KG1 (cell line): ENCODE measurements at places on chromosomes 3 and 15.
A peak's percentile ranks its signal among the peaks of the same experiment; 100 is the strongest.

- DNase-seq, result peak; percentile 56
These were observed 54.0 kb downstream of the B3GNT5 start for GRCh38 chr3:183306798-183307671.

GRCh38 chr3:167441256-167441655 is 32.6 kb downstream of the SERPINI2 start:
- no peak for DNase-seq

DNA sequence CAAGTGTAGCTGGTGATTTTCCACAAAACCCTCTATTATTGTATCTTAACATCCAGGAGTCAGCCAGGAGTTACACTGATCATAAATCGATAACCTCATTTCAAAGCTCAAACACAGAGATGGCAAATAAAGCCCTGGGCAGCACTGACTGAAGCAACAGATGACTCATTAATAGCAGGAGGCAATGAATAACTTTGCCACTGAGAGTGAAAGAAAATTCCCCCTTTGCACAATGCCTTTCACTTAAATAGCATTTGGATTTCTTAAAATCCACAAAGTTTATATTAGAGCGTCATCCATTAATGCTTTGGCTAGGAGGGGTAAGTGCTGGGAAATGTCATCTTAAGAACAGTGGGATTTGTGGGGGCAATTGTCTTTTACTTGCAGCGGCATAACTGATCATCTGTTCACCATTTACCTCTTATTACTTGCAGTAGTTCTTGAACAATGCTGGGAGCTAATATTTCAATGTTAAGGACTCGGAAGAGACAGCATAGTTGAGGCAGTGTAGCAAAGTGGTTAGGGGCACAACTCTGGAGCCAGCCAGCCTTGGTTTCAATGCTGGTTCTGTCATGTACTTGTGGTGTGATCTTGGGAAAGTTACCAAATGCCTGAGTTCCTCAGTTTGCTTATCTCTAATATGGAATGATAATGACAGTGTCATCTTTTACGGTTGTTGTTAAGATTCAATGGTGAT is 630.4 kb upstream of the TBL1XR1 start:
- no peak for DNase-seq

DNA sequence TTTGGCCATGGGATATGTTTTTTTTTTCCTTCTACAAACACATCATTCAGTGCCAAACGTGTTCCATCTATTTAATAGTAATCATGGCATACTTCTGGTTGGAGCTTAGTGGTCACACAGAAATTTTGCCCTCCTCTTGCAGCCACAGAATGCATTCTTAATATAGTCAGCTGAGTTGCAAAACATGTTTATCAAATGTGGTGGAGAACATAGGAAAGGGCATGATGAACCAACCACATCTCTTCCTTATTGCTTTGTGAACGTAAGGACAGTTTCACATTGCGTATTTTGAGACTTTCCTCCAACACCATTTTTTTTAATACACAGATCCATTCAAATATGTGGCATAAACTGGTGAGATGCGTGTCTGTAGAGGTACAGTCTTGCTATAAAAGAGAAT is 106.8 kb downstream of the BBX start:
- DNase-seq, result no peak

DNA sequence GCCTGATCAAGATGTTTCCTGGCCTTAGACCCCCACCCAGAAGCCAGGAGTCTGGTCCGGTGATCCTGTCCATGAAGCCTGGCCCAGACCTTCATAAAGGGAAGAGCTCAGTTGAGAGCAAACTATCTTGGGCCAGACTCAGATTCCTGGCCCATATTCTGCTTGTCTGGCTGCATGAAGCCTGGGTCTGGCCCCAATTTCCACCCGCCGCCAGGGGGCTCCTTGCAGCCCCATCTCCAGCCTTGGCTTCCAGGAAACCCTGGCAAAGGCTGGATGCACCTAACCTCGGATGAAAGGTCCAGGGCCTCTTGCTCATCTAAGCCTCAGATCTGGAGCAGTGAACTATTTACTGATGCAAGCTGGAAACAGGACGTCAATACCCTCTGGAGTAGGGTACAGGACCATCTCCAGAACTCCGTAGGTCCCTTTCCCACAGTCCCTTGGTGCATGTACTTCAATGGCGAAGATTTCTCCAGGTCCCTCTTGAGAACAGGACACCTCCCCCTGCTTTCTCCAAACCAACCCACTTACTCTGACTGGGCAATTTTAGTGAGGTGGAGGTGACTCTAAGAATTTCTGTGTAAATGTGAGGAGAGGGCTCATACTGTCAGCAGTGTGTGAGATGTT is 5.6 kb downstream of the FOXL2 start:
- no peak for DNase-seq

- DNase-seq, result no peak
These were observed 252.7 kb downstream of the EPHA3 start for GRCh38 chr3:89360156-89360555.

GRCh38 chr3:49199239-49199899 is 28.0 kb downstream of the KLHDC8B start:
- no peak for DNase-seq

DNA sequence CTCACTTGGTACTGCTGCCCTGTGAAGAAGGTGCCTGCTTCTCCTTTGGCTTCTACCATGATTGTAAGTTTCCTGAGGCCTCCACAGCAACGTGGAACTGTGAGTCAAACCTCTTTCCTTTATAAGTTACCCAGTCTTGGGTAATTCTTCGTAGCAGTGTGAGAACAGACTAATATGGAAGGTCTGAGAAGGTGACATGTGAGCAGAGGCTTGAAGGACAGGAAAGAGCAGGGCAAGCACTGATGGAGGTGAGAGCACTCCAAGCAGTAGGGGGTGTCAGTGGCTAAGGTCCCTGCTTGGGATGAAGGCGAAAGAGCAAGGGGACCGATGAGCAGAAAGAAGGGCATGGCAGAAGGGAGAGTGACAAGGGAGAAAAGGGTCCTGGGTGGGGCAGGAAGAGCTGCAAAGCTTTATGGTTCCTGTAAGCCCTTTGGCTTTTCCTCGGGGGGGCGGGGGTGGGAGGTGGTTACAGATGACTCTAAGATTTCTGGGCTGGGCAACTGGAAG is 3.5 kb downstream of the EIF4E3 start:
- no peak for DNase-seq

- no peak for DNase-seq
These were observed 21.9 kb upstream of the ALDH1L1 start for GRCh38 chr3:126202276-126202675.

DNA sequence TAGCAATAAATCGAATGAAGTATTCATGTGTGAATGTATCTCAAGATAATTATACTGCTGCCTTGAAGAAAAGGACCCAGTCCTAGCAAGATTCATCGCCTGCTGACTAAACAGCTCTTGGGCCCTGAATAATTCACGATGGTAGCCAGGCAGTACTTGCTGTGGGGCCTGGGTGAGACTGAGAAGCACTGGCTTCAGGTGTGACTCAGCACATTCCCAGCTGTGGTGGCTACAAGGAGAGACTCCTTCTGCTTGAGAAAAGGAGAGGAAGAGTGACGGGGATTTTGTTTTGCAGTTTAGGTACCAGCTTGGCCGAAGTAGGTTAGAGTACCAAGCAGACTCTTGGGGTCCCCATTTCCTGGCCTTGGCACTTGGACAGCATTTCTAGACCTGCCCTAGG is 47.6 kb upstream of the CD200R1L start:
- no peak for DNase-seq

GRCh38 chr3:98565843-98566242 is 27.6 kb downstream of the CPOX start:
- no peak for DNase-seq

- no peak for DNase-seq
These were observed 91.4 kb upstream of the RPL32 start for GRCh38 chr3:12932754-12933153.

DNA sequence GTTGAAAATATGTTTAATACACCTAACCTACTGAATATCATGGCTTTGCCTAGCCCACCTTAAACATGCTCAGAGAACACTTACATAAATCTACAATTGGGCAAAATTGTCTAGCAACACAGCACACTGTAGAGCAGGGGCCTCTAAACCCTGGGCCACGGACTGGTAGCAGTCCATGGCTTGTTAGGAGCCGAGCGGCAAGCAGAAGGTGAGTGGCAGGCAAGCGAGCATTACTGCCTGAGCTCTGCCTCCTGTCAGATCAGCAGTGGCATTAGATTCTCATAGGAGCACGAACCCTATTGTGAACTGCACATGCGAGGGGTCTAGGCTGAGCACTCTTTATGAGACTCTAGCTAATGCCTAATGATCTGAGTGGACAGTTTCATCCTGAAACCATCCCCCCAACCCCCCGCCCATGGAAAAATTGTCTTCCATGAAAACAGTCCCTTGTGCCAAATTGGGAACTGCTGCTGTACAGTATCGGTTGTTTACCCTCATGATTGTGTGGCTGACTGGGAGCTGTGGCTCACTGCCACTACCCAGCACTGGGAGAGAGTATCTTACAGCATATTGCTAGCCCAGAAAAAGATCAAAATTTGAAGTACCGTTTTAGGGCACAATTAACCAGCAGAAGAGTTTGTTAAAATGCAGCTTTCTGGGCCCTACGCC is 26.1 kb downstream of the CMSS1 start:
- DNase-seq, result no peak

- no peak for DNase-seq
These were observed 11.7 kb downstream of the SHOX2 start for GRCh38 chr3:158094235-158095110.

DNA sequence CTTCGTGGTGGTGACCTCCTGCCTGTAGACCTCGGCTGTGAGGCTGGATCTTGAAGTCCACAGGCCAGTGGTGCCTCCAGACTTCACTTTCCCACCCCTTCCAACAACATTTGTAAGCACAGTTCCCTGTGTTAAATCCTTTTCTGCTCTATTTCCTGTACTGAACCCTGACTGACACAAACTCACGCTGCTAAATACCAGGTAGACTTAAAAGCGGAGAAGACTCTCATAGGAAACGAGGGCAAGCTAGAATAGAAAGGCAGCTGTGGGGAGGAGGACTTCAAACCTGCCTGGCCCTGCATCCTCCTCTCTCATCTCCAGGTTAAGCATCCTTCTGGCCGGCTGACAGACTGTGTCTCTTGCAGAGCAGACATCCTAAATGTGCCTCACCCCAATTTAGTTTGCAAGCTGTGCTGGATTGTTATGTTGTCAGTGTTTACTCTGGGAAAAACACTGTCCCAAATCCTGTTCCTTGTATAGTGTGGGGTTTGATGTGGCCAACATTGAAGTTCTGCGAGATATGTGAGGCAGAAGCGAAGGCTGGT is 58.5 kb upstream of the LARS2 start:
- DNase-seq, result no peak

DNA sequence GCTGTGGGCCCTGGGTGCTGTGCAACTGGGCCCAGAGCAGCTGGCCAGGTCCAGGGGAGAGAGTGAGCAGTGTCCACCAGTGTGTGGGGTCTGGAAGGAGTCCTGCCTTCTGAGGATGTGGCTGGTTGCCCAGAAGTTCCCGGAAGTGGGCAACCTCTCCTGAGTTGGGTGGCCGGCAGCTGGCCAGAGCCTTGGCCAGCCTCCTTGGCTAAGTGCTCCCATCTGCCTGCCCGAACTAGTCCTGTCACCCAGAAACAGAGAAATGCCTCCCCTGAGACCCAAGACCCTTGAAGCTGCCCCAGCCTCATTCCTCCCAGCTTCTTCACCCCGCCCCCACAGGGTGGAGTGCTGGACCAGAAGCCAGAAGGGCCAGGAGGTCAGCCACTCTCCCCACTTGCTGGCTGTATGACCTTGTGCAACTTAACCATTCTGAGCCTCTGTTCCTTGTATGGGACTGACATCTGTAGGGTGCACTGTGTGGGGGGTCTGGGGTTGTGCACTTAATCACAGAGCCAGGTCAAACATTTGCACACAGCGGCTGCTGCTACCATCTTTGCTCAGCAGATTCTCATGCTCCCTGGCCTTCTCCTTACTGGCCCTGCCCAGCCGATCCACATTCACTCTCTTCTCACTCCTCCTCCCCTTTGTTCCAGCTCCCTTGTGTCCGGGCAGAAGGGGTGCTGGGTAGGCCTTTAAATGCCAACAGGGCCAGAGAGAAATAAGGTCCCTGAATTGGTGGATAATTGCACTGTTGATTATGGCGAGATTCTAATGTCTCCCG is 7.5 kb upstream of the ALAS1 start:
- no peak for DNase-seq

DNA sequence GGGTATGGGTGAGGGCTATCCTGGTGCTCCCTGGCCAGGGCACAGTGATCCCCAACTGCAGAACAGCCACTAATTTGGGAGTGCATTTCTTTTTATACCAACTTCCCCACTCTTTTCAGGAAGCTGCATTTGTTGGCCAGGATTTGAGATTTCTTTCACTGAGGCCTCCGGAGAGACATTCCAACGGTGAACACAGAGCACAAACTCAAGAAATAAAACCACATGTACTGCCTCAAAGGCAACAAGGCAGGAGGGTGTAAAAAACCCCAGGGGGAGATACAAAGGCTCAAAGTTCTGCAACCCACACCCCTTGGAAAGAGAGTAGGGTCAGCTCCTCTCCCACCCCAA is 65.3 kb downstream of the CPN2 start:
- DNase-seq, result no peak
